Activated T-helper 9 cell treated with anti-CD3 and anti-CD28 coated beads, Interleukin-2, amount 50 U/mL, for 16 hours (primary cell): ENCODE measurements at places on chromosomes 3 and 15.

- no peak for DNase-seq
Observed at GRCh38 chr3:194056731-194057415, 79.1 kb upstream of the HES1 start.

DNA sequence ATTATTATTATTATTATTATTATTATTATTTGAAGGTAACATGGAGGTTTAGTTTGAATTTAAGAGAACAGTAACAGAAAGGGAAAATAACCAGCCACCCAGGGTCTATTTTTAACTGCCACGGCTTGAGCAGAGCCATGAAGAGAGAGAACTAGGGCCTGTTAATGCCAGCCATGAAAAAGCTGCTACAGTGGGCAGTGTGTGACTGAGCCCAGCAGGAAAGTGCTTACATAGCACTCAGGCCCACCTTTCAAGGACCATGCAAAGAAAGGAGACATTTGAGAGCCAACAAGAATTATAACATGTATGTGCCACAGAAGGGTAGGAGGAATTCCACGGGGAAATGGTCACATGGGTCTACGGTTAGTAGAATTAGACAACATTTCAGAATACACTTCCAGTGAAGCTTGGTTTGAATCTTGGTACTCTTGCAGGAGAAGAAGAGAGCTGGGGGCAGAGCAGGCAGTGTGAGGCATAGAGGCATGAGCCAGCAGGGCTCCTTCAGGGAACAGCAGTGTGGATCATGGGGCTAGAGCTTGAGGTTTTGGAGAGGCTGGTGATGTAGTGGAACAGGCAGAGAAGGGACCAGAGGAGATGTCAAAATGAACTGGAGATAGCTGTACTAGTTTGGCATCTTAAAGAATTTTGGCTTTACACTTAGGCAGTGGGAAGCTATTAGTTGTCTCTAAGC, 140.7 kb downstream of the CMSS1 start:
- DNase-seq = no peak

DNA sequence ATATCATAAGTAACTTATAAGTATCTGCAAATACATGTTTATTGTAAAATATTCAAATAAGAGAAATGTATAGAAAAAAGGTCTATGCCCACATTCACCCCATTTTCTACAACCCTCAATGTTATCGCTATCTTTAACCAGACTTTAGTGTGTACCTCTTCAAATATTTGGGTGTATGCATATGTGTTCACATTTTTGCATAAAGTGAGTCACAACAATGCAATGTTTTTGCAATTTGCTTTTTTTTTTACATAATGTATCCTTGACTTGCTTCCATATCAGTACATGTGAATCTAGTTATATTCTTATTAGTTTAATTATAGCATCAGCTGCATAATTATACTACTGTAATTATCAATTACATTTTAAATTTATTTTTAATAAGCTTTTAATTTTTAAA, 117.3 kb upstream of the LYSMD4 start:
- no peak for DNase-seq

DNA sequence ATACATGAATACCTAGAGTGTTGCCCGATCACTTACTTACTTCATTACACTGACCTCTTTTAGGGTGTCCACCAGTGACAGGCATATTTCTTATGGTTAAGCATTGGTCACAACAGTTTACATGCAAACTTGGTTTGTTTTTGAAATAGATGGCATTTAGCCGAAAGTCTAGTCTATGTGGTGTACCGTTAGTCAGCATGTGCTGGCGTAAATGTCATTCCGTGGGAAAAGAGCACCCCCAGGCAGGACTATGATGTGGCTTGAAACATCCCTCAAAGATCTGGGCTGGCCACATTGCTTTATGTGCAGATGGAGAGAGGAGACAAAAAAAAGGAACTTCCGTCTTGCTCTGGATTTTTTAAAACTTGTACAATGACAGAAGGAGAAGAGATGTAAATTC, 357.0 kb upstream of the ICE2 start:
- DNase-seq = no peak

DNA sequence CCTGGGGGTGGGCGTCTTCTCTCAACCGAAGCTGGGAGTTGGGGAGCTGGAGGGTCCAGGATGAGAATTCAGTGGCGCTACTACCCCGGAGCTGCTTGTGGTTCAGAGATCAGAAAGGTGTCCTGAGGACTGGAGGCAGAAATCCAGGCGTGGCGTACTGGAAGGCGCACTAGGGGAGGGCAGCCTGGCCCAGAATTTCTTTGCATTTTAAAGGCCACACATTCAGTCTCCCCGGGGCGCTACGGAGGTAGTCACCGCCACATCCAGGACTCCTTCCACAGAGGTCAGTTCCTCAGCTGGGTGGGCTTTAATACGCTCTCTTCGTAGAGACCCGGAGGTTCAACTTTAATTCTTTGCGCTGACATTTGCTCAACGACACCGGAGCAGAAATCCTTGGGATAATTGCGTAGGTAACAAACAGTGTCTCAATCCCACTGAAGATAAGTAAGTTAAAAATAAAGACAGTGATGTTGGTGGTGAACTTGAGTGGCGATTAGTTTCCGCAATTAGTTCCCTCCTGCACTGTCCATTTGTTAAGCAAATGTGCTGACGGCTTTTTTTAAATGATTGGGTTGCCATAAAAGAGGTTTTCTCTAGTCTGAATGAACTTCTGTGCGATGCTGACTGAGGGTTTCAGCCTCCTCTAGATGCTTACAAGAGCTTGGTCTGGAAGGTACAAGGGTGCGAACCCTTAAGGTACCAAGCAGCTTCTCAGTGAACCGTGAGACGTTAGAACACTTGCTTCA, 535 bp downstream of the MCTP2 start:
- DNase-seq = peak; percentile 2

DNA sequence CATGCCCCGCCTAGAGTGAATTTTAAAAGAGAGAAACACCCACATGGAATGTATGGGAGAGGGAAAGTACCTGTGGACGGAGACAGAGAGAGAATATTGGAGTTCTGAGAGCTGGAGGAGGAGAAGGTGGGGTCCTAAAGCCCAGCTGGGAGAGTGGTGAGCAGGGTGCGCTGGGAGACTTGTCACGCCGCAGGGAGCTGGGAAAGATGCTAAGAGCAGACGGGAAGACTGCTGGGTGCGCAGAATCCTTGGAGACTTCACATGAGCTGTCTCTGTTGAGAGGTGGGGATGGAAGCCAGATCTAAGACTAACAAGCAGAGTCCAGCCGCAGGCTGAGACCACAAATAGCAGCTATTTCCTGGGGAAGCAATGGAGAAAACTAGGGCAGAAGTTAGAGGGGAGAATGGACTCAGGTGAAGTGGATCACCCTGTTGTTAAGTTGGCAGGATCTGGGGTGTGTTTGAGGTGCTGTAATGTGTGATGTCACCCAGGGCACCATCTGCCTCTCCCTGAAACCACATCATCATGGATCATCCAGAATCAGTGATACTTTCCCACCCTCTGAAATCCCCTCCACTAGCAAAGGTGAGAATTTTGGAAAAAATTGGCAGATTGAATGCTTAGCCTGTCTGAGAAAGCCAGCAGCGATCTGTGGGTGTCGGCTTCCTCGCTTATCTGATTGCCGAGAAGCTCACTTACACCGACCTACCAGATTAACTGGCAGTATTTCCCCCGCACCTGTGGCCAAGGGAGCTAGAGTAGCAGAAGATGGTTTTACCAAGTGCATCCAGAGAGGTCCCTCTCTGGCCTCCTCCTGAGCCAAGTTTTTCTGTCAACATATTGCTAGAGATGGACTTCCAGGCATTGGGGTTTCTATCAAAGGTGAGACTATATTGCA, 174.8 kb upstream of the BHLHE40 start:
- DNase-seq = no peak

DNA sequence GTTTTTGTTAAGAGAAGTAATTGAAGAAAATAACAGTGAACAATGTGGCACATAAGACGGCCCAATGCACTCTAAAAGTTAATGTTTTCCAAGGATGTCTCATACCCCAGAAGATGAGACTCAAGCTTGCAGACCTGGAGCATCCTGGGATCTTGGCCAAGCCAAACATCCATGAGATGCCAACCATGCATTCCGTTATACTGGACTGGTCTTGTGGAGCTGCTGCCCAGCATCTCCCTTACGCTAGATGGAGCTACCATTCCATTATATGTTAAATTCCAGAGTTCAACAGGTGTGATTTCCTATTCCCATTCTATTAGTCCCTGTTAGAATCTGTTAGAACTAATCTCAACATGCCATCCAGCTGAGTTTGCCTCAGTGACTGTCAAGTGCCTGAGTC, 181.8 kb downstream of the PDCD6IP start:
- no peak for DNase-seq

DNA sequence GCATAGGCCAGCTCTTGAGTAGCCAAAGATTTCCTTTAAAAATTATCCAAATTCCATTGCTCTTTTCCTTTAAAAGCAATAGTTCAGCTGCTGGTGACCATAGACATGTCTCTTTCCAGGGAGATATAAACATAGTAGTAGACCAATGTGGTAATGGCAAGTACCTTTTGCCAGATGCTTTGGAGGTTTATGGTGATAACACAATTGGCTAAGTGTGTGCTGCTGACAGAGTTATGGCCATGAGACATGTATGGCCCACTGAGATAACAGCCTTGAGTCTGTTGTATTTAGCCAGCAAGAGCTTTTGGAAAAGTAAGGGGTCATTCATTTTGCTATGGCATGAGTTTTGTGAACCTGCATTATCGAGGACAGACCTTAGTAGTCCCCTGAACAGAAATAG, 1146.8 kb downstream of the TUSC7 start:
- no peak for DNase-seq

- no peak for DNase-seq
Observed at GRCh38 chr3:129829640-129830039, 63.9 kb downstream of the TMCC1 start.

- DNase-seq = no peak
Observed at GRCh38 chr3:153103406-153103945, 58.5 kb upstream of the RAP2B start.

GRCh38 chr15:33040496-33040895, 154.0 kb downstream of the FMN1 start:
- no peak for DNase-seq

DNA sequence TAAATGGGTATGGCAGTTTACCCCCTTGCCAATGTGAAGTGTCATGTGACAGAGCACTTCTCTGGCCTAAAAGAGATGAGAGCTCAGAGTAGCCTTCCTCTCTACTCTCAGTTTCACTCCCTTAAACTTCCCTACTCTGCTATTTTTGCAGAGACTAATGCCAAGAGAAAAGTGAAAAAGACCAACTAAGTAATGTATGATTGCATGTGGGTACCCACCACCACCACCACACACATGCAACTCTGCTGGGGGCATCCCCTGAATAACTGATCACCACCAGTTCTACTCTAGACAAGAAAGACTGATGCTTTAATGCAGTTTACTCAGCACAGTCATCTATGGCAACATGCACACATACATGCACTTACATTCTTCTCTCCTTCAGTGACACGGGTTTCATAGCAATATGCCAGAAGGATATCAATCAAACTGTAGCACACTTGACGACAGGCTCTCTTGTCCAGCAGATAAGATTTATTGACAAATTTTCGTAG, 31.3 kb downstream of the SHQ1 start:
- no peak for DNase-seq

GRCh38 chr3:142779591-142779990, 55.8 kb downstream of the TRPC1 start:
- no peak for DNase-seq

GRCh38 chr3:127534161-127534451, 56.4 kb downstream of the TPRA1 start:
- DNase-seq = no peak

GRCh38 chr15:74173380-74174218, at the start of gene ISLR:
ISLR (plus strand) TSS chr15:74173710; CDS start chr15:74174859, 1,149 bp downstream.
- DNase-seq = no peak

DNA sequence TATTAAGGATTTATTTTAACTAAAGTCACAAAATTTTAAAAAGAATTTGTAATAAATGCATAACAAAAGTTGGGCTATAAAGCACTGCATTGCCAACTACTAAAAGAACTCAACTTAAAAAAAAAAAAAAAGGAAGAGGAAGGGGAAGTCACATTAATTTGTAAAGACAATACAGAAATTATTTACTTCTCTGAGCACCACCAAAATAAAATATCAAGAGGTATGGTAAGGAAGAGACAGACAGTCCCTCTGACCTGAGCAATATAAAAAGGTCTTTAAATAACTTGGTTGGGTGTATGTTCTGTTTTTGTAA, 83.5 kb downstream of the UACA start:
- DNase-seq = no peak

DNA sequence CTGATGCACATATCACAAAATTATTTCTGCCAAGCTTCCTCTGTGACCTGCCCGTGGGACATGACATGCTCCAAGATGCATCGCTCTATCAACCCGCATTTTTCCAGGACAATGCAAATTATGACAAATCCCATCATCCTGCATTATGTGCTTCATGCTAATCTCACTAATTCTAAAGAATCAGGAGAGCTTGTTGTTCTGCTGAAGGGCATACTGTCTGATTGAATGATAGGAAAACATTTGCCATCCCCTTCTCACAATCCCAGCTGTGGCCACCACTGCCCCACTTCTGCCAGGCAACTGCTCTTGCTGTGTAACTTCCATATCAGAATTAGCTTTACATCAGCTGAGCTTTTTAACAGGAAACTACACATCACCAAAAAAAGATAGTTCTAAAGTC, 203.5 kb upstream of the NANOGP8 start:
- DNase-seq = no peak

DNA sequence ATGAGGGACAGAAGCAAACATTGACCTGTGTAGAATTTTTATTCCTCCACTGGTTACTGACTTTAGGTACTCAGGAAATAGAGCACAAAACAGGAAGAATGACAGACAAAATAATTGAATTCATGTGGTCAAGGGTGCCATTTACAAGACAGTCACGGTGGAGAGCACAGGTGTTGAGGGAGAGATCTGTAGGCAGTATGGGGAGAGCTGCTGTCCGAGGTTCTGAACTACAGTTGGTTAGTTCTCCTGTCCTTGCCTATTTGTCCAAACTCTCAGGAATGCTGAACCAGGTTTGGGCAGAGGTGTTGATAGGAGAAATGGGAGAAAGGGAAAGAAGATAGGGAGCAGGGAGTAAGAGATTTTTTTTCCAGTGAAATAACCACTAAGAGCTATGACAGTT, 178.5 kb upstream of the ZBTB20 start:
- no peak for DNase-seq

DNA sequence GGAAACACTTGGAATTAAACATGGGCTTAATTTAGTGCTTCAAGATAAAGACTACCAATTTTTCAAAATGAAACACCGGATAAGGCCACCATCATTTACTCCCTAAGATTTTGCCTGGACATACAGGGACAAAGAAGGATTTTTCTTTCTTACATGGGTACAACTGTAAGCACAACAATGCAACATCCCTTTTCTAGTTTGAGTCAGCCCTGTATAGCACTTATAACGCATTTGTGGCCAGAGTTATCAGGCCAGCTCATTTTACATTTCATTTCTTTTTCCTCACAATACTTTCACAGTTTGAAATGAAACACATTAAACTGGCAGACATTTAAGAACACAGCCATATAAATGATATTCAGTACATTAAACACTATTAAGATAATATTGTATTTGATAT, 9.8 kb upstream of the SUCNR1 start:
- no peak for DNase-seq

DNA sequence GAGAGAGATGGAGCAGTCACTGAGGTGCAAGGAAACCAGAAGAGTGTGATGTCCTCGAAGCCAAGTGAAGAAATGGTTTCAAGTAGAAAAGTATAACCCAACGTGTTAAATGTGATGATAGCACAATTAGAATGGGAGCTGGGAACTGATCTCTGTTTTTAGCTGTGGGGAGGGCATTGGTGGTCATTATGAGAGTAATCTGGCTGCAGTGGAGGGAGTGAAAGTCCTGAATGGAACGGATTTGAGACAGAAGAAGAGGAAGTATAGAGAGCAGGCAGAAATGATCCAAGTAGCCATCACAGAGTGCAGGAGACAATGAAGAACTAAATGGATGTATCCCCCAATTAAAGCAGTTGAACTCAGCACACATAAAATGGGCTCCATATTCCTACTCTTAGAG, 235.3 kb downstream of the IGSF11 start:
- no peak for DNase-seq
